Activated effector memory CD4-positive, alpha-beta T cell treated with anti-CD3 and anti-CD28 coated beads, Interleukin-2, amount 50 U/mL, for 16 hours (primary cell): ENCODE measurements at places on chromosomes 12 and 14.

DNA sequence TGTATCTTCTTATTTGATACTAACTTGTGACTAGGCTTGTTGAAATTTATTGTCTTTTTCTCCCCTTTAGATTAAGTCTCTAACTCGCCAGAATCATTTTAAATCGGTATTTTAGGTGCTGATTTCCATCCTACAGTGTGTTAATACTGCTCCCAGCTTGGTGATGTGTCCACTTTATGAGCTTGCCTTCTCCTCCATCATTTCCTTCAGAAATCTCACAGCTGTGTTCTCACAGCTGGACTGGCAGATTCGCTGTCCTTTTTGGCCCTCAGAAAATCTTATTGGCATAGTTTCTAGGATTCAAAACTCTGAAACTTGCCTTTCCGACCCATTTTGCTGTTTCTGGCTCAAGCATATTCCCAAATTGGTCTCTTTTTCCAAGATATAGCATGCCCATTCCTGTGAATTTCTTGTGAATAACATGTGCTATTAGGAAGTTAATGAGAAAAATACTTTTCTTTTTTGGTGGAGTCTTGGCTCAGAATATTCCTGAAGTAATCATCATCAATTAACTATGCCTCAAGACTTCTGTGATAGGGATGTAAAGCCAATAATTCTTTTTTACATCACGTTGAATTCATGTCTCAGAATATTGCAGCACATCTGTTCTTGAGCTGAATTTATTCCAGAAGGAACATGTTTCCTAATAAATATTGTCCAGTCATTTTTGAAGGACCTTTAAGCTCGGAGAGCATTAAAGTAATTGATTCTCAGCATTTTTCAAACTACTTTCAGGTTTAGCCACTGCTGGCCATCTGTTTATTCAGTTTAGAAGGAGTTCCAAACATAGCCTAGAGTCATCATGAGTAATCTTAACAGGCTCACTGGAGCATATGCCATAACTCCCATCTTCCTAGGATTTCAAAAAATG is 50.0 kb upstream of the USP44 start:
- DNase-seq, result no peak

- DNase-seq, result no peak
Measured at GRCh38 chr12:80702889-80703805, 4.3 kb upstream of the MYF6 start.

DNA sequence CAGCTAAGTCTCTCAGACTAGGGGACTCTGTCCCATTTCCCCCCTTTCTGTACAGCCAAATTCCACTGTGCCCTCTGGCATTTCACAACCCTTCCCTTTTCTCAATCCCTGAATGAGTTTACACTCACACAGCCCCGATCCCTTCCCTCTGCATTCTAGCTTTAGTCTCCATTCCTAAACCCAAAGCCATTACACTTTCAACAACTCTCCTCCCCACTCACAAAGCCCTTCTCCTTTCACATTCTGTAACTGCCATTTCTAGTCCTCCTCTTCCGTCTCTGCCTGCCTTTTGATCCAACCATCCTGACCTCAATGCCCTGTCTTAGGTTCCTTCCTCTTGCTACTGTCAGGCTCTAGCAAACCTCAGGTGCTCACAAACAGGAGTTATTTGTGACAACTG is 3.6 kb downstream of the ZFHX2 start:
- no peak for DNase-seq

- DNase-seq, result no peak
Measured at GRCh38 chr12:89072294-89073026, 279.8 kb downstream of the DUSP6 start.

DNA sequence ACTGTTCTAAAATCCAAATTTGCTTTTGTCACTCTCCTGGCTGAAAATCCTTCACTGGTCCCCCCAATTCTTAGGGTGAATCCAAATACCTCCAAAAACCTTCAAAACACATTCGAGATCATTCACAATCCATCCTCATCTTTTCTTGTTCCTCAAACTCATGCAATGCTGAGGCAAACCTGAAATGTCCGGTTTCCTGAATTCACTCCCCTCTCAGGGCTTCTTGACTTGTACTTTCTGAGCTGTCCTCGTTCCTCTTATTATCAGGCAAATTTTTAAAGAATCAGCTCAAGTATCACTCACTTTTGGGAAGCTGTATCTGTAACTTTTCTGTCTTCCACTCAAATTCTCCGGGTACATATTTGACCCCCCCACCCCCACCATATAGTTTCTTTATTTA is 84.9 kb upstream of the DUSP6 start:
- no peak for DNase-seq

DNA sequence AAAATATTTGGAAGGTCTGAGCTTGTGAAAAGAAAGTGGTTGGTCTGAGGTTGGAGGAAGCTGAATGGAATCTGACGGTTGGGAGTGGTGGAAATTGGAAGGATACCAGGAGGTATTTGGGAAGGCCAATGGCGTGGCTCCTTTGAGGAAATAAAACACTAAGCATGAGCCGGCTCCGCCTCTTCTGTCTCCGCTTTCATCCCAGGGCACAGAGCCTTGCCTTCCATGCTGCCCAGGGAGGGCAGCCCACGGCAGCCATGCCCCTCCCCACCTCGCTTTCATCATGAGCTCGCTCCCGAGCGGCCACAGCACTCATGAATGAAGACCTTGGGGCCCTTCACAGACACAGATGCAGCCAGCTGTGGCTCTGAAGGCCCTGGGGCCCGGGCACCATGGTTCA is 36.2 kb downstream of the HSP90AA1 start:
- no peak for DNase-seq
